Panc1 (cell line): ENCODE measurements at places on chromosomes 2 and 18.

DNA sequence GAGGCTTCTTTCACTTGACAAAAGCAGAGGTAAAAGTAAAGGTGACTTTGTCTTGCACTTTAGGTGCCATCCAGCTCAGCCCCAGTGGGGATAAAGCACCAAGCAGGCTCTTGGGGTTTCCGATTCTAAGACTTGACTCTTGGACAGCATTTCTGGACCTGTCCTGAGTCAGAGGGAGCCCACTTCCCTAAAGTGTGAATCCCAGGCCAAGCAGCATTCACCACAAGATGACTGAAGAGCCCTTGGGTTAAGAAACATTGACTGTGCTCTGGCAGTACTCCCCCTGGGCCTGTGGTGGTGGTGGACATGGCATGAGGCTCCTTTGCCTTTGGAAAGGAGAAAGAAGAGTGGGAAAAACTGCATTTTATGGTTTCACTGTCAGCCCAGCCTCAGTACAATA, 638.0 kb upstream of the VRK2 start:
- no peak for DNase-seq

DNA sequence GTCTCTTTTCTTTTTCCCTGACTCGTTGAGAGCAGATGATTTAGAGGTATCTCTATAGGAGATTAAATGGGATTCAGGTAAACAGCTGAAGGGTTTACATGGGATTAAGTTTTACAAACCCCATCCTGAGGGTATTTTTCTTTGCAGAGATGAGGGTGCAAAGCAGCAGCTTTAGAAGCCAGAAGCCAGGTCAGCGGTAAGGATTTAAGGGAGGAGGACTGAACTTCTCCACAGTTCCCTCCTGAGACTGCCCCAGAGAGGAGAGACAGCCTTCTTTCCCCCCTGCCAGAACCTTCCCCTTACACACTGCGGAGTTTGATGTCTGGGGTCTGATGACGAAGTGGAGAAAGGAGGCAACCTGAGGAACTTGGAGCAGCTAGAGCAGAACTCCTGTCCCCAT, 220.1 kb downstream of the PRKCE start:
- no peak for DNase-seq

DNA sequence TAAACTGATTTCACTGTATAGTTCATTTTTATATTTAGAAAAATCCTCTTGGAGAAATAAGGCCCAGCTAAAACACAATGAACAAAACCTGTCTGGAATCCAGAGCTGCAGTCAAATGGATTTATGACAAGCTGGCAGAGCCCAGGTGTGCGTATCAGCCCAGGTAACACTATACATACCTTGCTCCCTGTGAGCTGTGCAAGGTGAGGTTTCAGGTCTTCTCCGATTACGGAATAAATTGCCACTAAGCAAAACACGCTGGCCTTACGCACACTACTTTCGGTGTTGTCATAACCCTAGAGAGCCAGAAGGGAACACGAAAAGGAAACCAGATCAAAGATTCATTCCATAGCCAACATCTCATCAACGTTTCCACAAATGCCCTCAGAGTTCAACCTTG, 61.9 kb upstream of the TFCP2L1 start:
- DNase-seq: no peak

DNA sequence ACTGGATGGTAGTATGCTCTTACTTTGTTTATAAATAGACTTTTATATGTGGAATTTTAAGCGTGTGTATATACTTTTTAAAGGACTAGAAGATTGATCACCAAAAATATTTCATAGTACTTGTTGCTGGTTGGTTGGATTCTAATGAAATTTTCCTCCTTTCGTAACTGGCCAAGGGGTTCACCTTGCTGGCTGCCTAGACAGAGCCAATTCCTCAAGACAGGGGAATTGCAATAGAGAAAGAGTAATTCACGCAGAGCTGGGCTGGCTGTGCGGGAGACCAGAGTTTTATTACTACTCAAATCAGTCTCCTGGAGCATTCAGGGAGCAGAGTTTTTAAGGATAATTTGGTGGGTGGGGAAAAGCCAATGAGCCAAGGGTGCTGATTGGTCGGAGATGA, 70.7 kb downstream of the SNORC start:
- DNase-seq: no peak

- DNase-seq: no peak
Measured at GRCh38 chr2:171345971-171346722, 87.6 kb downstream of the METTL8 start.
